ENCODE measurements at places on chromosomes 1 and 21.

DNA sequence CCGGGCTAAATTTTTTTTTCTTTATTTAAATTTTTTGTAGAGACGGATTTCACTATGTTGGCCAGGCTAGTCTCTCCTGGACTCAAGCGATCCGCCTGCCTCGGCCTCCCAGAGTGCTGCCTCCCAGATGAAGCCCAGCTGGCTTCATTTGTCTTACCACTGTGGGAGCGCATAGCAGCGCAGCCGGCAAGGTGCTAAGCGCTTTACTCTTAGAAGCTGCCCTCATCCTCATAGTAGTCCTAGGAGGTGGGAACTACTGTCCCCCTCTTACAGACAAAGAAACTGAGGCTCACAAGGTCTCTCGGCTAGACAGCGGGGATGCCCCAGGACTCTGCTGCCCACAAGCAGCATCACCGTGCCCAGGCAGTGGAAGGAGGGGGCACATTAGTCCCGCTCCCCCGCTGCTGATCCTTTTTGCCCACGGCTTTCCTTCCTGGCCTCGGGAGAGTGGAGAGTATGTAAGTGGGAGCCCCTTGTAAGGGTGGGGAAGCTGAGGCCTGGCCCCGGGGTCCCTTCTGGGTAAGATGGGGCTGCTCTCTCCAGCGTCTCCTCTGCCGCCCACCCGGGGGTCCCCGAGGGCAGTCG, 726 bp downstream of the TMEM54 start:
- no peak for DNase-seq

DNA sequence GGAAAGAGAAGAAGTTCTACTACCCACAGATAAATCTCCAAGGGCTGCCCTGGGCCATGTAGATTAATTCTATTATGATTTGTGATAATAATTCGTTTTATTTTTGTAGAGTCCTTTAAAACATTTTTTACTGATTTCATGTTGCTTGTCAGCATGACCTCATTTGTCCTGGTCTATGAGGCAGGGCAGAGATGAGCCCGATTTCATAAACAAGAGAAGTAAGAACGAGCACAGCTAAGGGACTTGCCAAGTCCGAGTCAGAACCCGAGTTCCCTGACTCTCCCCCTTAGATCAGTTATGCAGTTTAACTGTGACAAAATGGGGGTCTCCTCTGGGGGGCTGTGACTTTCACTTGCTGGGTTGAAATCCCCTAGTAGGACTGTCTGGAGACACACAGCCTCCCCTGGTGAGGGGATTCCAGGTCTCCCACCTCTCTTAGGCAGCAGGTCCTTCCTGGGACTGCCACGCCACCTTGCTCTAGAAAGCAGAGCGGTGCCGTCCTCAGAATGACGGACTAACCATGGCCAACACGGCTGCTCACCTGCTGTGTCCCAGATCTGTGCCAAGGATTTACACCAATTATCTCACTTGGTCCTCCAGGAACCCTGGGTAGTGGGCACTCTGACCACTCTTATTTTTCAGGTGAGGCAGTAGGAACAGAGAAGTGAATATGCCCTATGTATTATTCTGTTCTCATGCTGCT, 31.0 kb upstream of the SOX13 start:
- DNase-seq, result no peak

DNA sequence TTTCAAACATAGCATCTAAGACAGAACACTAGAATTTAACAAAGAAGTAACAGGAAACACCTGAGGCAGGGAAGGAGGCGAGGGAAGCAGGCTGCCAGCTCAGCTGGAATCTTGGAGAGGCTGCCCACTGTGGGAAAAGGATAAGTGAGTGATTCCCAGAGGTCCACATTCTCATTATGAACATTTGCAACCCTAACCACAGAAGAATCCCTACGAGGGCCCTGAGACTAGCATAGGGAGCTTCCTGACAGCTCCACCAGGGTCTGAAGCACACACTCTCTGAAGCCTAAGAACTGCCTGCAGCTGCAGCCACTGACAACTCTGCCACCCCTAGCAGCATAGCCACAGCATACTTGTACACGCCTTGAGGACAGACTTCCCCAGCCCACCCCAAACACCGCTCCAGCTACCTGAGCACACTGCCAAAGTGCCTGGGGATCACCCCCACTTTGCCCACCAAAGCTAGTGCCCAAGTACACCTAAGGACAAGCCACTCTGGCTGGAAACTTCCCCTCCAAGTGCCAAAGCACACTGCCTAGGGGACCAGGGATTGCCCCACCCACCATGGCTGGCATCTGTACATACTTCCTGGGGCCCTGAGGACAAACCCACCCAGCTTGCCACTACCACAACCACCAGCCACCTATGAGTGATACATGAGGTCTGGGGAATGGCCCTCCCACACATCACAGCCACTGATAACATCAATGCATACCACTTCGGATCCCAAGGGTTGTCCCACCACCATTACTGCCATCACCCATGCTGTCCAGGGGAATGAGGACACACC, 76.6 kb upstream of the GUCA2A start:
- DNase-seq, result no peak

DNA sequence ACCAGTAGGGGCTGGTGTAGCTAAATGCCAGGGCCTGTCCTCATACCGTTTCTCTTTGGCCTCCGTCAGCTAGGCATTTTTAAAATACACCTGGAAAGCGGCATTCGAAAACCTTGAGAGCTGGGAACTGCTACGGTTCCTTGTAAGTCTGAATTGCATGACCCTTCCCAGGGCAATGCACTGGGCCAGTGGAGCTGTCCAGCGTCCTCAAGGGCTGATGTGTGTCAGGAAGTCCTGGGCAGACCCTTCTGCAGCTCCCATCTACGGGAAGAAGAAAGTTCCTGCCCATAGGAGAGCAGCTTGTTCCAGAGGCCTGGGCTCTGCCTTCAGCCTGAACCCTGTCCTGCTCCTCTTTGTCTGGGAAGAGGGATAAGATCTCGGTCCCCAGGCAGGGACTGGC, 34.1 kb downstream of the UBASH3A start:
- peak; percentile 38 for DNase-seq

DNA sequence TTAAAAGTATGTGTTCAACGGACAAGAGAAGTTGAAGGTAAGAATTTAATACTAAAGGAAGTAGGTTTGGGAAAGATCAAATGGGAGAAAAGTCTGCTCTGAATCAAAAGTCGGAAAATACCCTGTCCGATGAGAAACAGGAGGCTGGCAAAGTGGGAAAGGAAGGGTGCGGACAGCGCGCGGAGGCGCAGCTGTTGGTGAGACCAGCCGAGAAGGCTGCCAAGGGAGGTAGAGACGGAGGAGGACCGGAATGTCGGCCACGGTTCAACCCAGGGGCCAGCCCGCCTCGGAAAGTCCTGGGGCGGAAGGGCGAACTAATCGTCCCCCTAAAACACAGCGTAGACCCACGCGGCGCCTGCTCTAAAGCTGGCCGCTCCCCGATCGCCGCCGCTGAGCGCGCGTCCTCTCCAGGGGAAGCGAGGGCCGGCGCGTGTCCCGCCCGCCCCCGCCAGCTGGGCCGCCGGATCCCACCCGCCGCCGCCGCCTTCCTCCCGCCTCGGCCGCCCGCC, 639 bp upstream of the SPATA1 start:
- no peak for DNase-seq

DNA sequence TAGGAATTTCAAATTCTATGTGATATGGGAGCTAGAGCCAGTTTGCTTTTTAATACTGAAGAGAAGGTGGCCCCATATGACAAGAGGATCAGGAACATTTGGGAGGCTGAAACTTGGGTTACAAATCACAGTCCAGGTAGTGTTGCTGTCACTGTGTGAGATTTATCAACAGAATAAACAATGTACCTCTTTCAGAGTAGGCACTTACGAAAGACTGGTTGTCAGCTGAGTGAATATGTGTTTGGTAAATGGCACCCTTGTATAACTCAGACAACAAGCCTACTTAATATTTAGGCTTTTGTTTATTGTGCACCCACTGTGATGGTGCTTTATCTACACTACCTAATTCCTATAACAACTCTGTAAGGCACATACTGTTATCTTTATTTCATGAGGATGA, 7.4 kb upstream of the HAO2 start:
- DNase-seq, result no peak

DNA sequence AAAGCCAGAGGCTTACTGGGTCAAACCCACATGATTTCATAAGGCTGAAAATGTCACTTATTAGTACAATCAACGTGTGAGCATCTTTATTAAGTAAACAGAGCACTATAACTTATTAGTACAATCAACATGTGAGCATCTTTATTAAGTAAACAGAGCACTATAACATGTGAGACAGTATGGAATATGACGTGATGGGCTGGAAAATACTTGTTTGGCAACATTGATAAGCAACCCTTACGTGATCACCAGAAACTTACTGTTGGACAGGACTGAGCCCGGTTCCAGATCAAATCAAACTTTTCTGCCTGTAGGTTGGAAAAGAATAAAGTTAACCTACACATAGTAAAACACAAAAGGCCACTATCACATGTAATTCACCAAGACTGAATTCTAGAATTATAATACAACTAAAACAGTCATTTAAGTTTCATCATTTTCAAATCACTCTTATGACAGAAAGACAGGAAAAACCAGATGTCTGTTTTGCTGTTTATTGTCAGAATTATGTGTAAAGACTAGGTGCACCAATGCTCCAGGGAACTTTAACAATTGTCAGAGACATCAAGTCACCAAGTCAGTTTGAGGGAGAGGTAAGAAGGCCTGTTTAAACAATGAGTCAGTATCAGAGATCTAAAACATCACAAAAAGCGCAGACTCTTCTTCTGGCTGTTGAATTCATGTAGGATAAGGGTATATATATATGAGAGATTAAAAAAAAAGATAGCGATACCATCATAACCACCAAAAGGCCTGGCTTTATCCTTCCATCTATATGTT, 15.7 kb downstream of the ATPAF1 start:
- DNase-seq, result no peak

- no peak for DNase-seq
Observed at GRCh38 chr1:229035054-229035747, 235.7 kb upstream of the RAB4A start.

GRCh38 chr1:182293119-182293589, 98.4 kb downstream of the GLUL start:
- DNase-seq, result no peak
